Frontal cortex (tissue), 4 donors: ENCODE measurements at places on chromosomes 6 and 20.

- no peak for DNase-seq
Measured at GRCh38 chr20:57396984-57397692, 5.9 kb downstream of the RBM38 start.

DNA sequence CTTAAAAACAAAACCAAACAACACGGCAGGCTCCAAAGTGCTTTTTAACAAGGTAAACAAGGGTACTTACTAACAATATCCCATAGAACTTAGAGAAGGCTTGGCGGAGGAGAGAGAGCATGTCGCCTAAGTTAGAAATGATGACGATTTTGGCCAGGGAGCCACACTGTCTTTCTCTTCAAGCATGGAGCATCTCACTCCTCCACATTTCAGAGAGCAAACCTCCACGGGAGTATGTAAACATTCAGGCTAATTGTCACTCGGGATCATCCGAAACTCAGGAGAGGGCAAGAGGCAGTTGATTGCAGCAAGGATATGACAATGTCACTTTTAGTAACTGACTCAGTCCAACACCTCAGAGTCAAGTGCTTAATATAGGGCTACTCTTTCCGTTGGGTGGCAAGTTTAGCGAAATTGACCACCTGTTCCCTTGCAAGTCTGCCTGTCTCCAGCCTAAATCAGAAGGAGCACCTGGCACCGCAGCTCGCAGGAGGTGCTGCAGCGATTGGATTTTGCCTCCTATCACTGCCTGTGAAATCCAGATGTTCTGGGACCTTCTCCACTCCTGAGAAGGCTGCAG lies 65.8 kb upstream of the RPS6KA2 start:
- no peak for DNase-seq

DNA sequence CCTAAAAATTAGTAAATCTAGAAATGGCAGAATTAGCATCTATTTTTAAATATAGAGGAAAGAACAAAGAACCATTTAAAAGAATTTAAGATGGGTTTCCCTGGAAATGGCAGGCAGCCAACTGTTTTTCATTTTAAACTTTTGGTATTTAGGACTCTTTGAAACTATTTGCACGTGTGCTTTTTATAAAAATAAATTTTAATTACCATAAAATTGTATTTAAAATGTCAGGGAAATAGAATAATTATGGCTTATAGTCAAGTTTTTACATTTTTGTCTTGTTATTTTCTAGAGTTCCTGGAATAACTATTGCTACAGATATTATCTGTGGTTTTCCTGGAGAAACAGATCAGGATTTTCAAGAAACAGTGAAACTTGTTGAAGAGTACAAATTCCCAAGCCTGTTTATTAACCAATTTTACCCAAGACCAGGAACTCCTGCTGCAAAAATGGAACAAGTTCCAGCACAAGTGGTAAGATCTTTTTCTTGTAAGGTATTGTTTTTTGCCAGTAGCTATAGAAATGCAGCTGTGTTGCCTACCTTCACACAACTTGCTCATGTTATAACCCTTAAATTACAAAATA lies 528.7 kb upstream of the SOX4 start:
- no peak for DNase-seq

DNA sequence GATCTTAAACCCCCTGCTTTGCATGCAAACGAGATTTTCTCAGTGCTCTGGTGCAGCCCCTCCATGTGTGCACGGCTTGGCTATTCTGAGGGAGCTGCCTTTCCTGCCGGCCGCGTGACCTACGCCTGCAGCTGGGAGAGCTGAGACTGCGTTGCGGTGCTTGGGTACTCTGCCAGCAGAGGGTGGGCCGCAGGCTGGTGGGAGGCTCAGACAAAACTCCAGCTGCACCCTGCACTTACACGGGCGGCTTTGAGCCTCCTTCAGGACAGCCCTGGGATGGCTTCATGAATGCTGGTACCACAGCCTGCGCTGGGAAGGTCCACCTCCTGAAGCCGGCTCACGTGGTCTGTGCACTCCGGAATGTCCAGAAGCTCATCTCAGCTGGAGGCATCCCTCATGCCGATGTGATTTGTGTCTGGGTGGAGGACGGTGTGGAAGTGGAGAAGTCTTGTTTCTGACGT lies 223.7 kb downstream of the DLL1 start:
- no peak for DNase-seq

DNA sequence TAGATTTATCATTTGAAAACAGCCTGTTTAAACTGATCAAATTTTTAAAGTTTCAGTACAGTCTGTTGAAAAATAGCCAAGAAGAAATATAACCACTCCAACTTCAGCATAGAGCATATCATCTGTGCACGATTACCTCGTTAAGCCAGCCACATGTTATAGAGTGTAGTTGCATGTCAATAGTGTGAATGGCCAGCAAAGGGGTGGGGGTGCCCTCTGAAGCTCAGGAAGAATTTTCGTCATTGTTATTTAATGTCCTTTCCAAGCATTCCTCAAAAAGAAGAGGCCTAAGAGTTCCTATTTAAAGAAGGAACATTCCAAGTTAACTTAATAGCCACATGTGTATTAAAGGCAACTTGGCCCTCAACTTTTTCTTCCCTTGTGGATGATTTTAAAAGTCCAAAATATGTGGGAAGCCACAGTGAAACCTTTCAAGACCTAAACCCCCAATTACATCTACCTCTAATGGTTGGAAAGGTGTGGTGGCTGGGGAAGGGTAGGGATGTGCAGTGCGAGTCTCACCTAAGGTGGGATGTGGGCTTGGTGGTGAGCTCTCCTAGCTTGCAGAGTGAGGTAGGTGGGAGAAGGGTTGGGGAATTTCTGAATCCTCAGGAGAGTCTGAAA lies 1.8 kb upstream of the CCN2 start:
- no peak for DNase-seq

DNA sequence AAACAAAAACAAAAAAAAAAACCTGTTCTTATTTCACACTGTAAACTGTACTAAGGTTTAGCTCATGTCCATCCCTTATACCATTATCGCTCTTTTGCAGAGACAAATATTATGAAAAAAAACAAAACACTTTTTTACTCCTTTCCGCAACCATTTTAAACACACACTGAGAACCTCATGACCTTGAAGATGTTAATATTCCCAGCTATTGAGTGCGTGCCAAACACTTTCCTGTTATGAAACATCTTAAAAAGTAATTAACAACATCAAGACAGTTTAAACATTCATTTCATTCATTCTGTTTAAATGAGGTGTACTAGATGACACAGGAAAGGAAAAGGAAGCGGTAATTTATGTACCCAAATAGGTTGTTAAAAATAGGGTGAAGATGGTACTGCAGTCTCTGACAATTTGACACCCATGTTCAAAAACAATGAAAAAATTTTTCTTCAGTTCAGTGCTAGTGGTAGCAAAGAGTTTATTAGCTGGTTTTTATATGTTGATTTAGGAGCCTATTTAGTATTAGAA lies 3.9 kb upstream of the ARHGAP18 start:
- DNase-seq, result no peak

DNA sequence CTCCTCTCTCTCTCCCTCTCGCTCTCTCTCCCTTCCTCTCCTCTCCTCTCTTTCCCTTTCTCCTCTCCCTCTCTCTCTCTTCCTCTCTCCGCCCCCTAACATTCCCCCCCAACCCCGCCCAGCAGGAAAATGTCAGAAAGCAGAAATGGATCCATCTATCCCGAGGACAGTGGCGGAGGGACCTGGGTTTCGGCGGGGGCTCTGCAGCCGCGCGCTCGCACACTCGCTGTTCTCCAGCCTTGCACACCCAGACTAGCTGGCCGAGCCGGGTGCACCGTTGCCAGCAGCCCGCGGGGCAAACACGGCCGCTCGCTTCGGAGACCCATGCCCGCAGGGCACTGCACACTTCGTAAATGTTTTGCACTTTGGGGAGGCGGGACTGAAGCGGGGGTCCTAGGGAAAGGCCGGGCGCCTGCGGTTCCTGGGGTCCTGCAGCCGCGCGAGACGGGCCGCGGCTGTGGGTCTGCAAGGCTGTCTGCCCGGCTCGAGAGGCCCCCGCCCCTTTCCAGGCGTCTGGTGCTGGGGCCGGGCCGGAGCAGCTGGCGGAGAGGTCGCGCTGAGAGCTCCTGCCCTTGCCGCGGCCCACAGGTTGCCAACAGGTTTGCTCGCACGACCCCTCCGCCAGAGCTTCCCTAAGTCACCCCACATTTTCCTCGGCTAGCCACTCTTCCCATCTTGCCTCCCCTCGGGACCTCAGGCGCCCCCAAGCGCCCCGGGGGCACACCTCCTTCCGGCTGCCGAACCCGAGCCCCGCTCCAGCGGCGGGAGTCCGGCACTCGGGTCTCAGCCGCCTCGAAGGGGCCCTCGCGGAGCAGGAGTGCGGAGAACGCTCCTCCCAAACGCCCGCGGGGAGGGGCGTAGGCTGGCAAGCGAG lies 818 bp upstream of the MDGA1 start:
- peak; percentile 70 for DNase-seq

DNA sequence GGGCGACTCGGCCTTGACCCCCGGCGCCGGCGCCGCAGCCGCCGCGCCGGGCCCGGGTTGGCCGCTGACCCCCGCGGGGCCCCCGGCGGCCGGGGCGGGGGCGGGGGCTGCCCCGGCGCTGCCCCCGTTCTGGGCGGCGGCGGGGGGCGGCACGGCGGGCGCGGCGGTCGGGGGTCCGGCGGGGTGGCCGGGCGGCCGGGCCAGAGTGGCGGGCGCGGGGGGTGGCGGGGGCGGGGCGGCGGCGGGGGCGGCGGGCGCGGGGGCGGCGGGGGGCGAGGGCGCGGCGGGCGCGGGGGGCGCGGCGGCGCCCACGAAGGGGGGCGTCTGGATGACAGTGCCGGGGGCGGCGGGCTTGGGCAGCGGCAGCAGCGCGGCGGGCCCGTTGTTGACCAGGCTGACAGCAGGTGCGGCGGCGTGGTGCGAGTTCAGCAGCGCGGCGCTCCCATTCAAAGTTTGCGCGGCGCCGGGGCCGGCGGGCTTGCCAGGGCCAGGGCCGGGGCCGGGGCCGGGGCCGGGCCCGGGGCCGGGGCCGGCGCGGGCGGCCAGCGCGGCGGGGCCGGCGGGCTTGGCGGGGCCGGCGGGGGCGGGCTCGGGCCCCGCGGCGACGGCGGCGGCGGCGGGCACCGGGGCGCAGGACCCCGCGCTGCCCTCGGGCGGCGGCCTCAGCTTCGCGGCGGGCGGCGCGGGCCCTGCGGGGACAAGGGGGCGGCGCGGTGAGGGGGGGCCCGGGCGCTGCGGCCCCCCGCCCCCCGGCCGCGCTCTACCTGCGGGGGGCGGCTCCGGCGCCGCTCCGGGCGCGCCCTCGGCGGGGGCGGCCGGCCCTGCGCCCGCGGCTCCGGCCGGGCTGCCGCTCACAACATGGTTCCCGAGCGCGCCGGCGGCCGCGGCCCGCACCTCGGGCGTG lies 659 bp downstream of the TAF4 start:
- DNase-seq, result peak; percentile 49

GRCh38 chr6:48389146-48390043 lies 278.4 kb upstream of the PTCHD4 start:
- DNase-seq, result no peak

GRCh38 chr6:157683707-157684106 lies 139.3 kb upstream of the SNX9 start:
- no peak for DNase-seq

GRCh38 chr20:32474967-32475811 lies 109.9 kb downstream of the NOL4L start:
- DNase-seq, result peak; percentile 78

- no peak for DNase-seq
Measured at GRCh38 chr6:89596056-89596455, 42.5 kb downstream of the LYRM2 start.

DNA sequence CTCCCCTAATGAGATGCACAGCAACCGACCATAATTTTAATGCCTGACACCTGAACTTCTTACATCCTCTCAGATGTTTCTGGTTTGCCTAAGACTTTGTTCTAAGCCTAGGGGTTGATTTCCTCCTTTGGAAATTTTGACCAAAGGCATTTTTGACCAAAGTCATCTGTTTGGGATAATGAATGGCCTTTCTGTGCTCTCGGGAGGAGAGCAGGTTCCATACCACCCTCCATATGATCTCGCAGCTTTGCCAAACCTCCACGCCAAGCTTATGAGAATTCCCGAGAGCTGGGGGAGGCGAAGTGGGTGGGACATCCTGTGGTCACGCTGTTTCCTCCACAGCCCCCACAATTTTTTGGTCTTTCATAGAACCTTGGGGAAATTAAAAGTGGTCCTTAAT lies 91.7 kb downstream of the SCML4 start:
- DNase-seq, result no peak

- DNase-seq, result no peak
Measured at GRCh38 chr6:41441598-41442351, 104.4 kb upstream of the FOXP4 start.

GRCh38 chr6:32108727-32109113 lies 418 bp downstream of the TNXB start:
- DNase-seq, result no peak

- no peak for DNase-seq
Measured at GRCh38 chr6:108437821-108438220, 122.9 kb upstream of the FOXO3 start.

DNA sequence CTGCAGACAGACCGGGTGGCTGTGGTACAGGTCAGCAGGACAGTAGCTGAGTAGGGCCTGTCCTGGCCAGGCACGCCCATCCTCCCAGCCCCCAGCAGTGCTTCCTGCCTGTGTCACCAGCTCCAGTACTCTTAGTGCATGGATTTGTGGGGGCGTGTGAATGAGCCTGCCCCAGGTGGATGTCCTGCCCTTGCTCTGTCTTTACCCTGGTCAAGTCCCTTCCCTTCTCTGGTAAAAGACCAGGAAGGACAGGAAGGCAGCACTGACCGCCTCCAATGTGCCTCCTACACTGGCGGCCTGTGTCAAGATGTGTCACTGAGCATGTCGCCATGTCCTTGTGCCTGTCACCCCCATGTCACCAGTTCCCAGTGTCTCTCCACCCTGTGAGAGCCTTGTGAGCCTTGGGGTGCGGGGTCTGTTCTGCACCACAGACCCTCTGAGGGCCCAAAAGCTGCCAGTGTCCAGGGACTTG lies 11.9 kb downstream of the TEAD3 start:
- DNase-seq, result no peak

GRCh38 chr6:122116835-122117627 lies 282.4 kb upstream of the HSF2 start:
- DNase-seq, result no peak

GRCh38 chr6:21665110-21665391 lies 71.5 kb downstream of the SOX4 start:
- DNase-seq, result no peak

- DNase-seq, result no peak
Measured at GRCh38 chr6:18555750-18556149, 168.6 kb downstream of the RNF144B start.

- peak; percentile 41 for DNase-seq
Measured at GRCh38 chr6:52285177-52286068, 881 bp upstream of the MCM3 start.

- no peak for DNase-seq
Measured at GRCh38 chr20:57689745-57690481, 19.9 kb downstream of the PMEPA1 start.

- no peak for DNase-seq
Measured at GRCh38 chr20:7490288-7490687, 450.0 kb downstream of the HAO1 start.
